Posterior cingulate gyrus (tissue), 11 donors: ENCODE measurements at places on chromosomes 16 and 17.

- DNase-seq = no peak
These were observed 324.7 kb downstream of the BCAS3 start for GRCh38 chr17:61002316-61002736.

- no peak for DNase-seq
These were observed 68.3 kb downstream of the KSR1 start for GRCh38 chr17:27524594-27524993.

- DNase-seq = no peak
These were observed 106.7 kb upstream of the SDK2 start for GRCh38 chr17:73750975-73751374.

DNA sequence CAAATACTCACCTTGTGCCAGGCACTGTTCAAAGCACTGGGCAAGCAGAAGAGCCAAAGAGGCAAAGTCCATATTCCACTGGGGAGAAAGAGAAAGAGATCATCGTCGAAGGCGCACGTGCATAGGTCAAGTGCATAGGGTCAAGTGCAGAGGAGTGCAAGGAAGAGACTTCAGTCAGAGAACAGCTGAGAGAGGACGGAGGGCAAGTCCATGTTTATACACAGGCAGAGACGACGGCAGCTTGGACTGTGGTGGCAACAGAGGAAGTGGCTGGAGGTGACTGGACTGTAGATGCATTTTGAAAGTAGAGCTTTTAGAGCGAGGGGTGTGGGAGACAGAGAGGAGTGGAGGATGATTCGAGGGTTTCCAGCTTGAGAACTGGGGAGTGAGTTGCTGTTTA is 74.7 kb upstream of the SDK2 start:
- no peak for DNase-seq

DNA sequence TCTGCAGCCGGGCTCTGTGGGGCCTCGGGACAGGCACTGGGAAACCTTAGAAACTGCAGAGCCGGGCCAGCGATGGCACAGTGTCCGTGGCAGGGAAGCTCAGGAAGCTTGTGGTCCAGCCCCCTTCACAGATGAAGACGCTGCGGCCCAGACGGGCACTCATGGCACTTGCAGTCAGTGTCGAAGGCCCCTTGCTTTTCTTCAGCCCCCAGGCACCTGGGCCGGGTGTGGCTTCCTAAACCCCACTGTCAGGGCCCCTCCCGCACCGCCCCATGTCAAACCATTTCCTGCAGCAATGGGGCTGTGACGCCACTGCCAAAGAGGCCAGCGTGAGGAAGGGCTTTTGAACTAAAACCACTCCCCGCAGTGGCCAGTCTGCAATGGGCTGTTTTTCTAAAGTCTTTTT is 164.0 kb downstream of the LAT start:
- no peak for DNase-seq

GRCh38 chr17:70934231-70934630 is 764.9 kb downstream of the KCNJ2 start:
- DNase-seq = no peak
